ENCODE measurements at places on chromosomes 1 and 21.

DNA sequence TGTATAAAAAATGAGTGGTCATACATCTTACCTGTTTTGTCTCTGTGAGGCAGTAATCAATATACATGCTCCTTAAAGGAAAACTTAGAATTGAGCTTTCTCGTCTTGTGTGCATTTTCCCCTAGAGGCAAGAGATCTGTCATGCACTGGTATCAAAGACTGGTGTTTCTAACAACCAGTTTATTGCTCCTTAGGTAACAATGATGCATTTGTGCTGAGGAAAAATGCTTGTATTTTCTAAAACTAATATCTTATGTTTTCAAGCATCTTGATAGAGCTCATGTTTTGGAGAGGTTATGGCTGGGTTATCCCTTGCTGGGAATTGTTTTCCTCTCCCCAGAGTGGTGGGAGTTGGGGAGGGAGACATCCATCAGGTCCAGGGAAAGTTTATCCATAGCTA is 23.9 kb upstream of the CCDC190 start:
- DNase-seq, result no peak

GRCh38 chr1:154794608-154795007 is 75.5 kb downstream of the KCNN3 start:
- no peak for DNase-seq

GRCh38 chr1:173355281-173356031 is 121.7 kb upstream of the PRDX6 start:
- no peak for DNase-seq

DNA sequence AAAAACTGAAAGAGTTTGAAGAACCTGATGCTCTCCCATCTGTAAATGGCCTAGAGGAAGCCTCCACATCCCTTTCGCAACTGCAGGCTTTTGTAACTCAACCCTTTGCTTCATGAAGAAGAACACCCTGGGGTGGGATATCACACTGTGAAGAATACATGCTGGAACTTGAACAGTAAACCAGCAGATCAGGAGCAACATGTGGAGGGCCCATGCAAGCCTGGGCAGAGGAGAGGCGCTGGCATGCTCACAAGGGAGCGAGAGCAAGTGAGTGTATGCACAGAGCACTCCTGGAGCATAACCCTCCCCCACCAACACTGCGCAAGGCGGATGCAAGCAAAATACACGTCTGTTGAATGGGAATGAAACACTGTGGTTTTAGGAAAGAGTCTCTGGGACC is 24.6 kb upstream of the SPAG17 start:
- no peak for DNase-seq

DNA sequence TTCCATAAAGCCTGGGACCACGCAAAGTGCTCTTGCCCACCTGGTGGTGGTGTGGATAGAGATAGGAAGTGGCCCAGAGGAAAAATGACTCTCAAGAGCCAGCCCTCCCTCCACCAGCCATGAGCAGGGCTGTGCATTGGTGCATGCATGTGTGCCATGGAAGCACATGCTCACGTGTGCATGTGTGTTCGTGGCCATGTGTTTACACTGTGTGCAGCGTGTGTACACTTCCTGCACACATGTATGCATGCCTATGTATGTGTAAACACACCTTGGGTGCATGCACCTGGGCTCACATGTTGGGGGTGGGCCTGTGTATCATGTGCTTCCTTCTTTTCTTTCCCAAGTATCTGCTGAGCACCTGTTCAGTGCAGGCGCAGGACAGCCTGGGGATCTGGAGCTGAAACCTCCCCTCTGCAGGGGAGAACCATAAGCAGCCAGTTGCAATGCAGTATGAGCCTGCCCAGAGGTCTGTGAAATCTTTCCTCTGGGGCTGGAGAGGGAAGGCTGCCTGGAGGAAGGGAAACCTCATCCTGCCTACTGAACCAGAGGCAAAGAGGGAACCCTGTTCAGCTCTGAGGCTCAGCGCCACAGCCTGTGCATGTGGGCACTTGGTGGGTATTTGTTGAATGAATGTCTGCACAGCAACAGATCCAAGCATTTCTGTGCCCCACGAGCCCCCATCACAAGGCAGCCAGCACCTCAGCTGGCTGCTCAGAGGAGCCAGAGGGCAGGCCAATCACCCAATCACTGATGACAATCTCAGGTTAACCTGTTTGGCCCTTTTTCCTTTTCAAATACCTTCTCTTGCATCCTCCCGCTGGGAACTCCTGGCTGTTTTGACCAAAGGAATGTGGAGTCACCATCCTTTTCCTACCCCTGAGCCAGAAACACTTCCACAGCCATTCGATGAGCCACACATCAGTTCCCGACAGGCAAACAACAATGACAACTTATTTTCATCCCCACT is 327.0 kb downstream of the NPHP4 start:
- DNase-seq, result no peak

GRCh38 chr1:46368791-46369190 is 25.3 kb upstream of the FAAH start:
- no peak for DNase-seq

GRCh38 chr1:225299624-225300023 is 128.2 kb downstream of the LBR start:
- DNase-seq, result no peak

- no peak for DNase-seq
Observed at GRCh38 chr1:170720661-170721060, 56.7 kb downstream of the PRRX1 start.

DNA sequence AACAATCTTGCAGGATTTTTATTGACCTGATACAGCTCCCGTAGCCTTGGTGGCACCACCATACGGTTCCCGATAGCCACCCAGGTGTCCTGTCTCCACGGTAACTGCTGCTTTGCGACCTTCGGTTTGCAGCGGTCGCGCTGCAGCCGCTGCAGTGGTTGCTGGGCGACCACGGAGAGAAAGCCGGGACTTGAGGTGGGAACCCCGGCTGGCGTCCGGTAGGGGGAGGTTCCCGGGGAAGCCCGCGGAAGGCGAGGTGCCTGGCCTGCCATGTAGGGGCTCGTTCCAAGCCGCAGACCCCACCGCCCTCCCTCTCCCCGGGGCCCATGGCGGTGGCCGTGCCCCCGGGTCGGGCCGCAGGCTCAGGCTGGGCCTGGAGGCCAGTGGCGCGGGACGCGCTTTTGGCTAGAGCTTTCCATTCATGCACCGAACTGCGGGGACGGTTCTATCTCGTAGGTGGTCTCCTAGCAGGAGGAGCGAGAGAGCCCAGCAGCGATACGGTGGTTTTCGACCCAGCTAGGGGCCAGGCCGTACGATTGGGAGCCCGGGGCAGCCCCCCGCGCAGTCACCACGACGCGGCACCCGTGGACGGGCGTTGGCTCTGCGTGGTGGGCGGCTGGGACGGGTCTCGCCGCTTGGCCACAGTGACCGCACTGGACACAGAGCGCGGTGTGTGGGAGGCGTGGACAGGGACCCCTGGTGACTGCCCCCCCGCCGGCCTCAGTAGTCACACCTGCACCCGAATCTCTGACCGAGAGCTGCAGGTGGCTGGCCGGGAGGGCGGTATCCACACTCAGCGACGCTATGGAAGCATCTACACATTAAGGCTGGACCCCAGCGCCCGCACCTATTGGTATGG is at the start of gene KLHDC9:
TSS of gene KLHDC9 (plus strand) at position 152 of the 859 bp plus-strand sequence. CDS start at position 327, 175 bp downstream.
- peak; percentile 74 for DNase-seq

GRCh38 chr1:71753746-71754145 is 528.6 kb downstream of the NEGR1 start:
- DNase-seq, result no peak

- no peak for DNase-seq
Observed at GRCh38 chr21:41374867-41375533, 13.2 kb downstream of the MX2 start.

GRCh38 chr1:184035719-184036516 is 1.6 kb downstream of the COLGALT2 start:
- no peak for DNase-seq

GRCh38 chr1:17877896-17878295 is 122.8 kb downstream of the ACTL8 start:
- no peak for DNase-seq

GRCh38 chr1:87331365-87332241 is 2.9 kb downstream of the LMO4 start:
- DNase-seq, result peak; percentile 74

DNA sequence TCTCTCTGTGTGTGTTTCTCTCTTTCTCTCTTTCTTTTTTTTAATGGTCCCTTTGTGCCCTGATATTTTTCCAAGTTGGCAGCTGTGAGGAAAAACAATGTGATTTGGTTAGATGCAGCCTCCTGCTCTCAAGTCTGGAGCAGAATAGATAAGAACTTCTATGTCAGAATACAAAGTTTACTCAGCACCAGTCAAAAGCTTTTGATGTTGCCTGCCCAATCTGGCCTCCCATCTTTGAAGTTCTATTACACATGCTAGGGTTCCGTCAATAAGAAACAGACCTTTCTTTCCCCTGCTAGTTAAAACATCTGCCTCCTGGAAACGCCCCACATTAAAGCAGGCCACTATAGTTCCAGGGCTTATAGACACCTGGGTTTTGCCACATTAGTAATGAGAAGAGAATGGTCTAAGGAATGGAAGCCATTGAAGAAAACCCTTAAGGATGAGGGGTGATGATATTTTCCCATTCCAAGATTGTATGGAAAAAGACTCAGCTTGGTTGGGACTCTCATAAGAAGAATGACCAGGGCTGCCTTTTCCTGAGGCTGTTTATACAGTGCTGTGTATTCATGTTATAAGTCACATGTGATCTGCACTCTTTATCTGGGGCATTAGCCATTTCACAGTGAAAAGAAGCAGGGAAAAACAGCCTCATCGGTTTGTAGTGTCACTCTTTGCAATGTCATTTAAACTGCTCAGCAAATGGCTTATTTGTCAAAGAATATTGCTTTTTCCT is 414.7 kb upstream of the PROX1 start:
- no peak for DNase-seq

- DNase-seq, result no peak
Observed at GRCh38 chr1:219763321-219763720, 150.4 kb upstream of the ZC3H11B start.

DNA sequence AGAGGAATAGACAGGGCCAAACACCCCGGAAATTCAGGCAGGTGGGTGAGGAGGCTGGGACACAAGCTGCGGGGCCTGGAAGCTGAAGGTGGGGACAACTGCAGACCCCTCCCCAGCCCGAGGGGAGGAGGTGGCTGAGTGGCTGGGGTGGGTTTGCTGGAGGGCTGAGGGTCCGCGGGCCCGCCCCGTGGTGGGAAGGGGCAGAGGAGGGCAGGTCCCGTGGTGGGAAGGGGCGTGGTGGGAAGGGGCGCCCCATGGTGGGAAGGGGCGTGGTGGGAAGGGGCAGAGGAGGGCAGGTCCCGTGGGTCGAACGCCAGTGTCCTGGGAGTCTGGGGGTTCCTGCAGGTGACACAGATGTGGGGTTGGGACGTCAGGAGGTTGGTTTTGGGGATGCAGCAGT is 24.3 kb upstream of the TTLL10 start:
- no peak for DNase-seq

GRCh38 chr1:109492779-109493178 is 1.1 kb upstream of the CYB561D1 start:
- DNase-seq, result no peak

DNA sequence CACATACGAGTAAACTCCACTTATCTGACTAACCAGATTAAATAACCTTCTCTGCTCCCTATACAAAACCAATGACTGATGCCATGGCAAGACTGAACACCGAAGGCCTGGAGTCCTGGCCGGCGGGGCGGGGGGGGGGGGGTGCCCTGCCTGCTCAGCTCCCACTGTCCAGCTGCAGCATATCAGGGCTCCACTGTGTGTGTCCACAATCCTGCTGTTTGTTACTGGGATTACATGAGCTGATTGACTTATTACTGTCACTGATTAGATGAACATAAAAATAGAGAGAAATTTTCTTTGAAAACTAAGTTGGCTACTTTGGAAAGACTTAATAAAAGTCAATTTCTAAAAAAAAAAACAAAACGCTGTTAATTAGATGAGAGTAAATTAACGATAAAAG is 24.9 kb downstream of the TMEM63A start:
- no peak for DNase-seq

Measured in neural crest cell (in vitro differentiated cells).